ENCODE measurements at places on chromosomes 3 and 15.

DNA sequence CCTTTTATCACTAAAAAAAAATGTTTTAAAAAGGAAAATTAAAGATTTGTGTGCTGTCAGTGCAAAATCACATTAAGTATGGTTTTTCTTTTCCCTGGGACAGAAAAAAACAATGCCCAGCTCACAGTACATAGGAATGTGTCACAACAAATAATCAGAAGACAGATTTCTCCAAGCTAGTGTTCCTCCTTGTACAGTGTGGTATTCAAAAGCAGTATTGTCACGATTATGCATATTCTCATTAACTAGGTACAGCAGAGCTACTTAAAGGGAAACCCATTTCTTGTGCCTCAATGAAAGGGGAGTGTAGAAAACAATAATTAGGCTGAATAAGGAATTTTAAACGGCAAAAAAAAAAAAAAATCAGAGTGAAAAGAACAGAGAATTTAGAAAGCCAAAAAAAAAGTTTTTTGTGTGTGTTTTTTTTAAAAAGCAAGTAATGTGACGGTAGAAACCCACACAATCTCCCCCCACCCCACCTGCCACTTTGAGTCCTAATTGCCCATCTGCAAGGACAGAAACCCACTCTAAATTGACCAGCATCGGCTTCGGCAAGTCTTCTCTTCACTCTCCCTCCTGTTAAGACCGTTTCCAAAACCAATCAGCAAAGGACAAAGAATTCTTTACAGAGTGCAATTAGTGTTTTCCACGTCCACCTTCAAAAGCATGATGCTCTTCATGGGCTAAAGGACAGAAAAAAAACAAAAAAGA is 41.0 kb downstream of the EIF4E3 start:
- no peak for DNase-seq

- no peak for DNase-seq
These were observed 1006.7 kb upstream of the NR2F2 start for GRCh38 chr15:95323796-95324195.

GRCh38 chr15:63582718-63583426 is 14.3 kb upstream of the FBXL22 start:
- DNase-seq, result no peak

DNA sequence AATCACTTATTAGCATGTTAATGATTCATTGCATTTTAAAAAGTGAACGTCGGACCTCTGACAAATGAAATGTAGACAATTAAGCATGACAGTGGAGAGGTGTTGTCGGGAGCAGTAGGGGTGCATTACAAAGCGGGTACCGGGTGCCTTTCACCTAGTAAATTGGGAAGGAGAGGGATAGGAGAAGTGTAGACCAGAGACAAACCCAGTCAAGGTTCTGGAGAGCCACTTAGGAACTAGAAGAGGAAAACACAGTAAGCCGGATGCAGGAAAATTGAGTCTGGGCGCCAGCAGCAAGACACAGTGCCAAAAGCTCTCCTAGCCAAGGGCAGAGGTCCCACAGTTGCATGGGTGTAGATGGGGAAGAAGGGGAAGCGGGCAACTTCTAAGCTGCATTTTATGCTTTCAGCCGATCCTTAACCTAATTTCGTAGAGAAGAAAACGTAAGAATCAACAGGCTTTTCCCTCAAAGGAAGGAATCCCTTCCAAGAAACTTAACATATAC is 3.1 kb upstream of the CERS3 start:
- DNase-seq, result no peak

DNA sequence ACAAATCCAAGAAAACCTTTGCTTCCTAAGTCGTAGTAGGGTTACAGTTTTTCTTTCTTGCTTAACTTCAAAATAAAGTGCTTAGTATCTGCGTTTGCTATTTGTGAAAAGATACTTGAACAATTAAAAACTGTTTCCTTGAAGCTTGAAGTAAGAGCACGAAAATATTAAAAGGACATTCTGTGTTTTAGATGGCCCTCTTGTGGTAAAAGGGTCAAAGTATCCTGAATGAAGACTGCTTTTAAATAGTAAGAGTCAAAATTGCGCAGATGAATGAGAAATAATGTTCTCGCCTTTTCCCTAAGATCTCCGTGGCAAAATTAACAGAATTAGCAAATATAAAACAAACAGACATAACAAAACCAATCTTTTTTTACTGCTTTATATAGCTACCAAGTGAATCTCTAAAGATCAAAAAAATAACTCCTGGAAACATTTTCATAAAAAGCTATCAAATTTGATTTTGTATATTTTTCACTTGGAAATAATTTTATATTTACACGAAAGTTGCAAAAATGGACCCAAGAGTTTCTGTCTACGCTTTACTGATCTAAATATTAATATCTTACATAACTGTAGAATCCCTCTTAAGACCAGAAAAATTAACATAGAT is 175.4 kb downstream of the MBNL1 start:
- no peak for DNase-seq

DNA sequence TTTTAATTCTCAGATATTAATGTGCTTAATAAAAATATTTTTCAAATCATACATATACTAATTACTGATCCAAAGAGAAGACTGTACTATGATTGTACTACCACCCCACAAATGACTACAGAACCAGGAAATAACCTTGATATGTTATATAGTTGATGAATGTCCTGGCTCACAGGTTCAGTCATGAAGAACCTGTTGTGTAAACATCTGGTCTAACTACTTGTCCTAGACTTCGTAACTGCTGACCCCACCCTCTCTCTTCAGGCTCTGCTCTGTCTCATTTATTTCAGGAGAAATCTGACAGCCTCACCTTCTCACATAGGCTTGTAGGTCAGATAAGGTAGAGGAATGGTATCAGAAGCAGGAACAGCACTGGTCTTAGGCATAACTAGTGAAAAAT is 14.7 kb upstream of the CSTA start:
- DNase-seq, result no peak

DNA sequence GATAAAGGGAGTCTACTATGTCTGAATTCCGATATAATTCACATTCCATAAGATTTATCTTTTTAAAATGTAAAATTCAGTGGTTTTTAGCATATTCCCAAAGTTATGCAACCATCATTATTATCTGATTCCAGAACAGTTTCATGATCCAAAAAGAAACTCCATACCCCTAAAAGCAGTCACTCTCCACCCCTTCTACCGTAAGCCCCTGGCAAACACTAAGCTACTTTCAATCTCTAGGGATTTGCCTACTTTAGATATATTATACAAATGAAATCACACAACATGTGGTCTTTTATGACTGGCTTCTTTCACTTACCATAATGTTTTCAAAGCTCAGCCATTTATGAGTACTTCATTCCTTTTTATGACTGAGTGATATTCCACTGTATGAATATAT is 65.6 kb downstream of the TMEM212 start:
- DNase-seq, result no peak

DNA sequence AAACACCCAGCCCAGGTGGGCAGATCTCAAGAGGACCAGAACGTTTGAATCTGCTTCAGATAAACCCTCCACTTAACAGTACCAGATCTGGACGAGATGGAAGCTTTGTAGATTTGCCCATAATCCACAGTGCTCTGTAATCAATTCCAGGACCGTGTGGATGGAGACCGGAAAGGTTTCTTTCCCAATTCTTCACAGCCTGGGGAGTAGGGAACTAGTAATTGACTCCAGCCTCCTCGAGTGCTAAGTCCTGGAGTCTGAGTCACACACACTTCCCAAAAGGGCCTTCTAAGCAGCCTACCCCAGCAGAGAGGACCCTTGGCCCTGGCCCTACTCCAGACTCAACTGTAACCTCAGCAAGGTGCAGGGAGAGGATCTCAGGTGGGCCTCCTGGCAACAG is 56.2 kb upstream of the TSEN2 start:
- no peak for DNase-seq

GRCh38 chr3:112519424-112520001 is 20.2 kb upstream of the BTLA start:
- no peak for DNase-seq

GRCh38 chr15:100330221-100330620 is 11.6 kb downstream of the ADAMTS17 start:
- no peak for DNase-seq

DNA sequence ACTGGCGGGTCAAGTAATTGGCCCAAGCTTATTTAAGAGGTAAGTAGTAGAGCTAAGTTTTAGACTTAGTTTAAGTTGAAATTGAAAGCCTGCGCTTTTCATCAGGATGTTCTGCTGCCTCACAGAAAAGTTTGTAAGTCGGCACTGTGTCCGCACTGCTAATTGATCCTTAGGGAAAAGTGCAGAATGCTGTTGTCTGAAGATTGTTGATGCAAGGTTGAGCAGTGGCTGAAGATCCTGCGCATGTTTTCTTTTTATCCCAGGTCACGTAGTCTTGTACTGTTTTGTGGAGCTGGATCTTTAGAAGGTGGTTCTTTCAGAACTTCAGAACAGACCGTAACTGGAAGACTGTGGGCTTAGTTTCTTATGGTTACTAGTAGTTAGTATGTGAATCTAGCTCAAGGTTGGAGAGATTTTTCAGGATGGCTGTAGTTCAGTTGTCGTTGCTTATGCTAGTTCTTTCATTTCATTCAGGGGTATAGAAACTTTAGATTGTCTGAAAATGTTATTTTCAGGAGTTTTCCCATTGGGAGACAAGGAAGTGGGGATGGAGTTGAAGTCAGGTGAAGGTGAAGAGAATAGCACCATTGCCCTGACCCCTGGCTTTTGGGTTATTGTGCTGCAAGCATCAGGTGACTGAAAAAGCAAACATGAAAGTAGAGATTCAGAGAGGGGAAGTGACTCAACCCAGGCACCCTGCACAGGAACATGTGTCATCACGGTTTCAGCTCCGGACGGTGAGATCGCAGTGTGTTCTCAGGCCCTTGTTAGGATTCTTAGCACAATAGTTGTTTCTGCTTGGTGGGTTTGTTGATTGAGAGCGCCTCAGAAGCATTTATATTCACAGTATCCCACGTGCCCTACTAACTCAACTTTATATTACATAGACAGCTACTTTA is 32.8 kb downstream of the AKAP13 start:
- peak; percentile 58 for DNase-seq

GRCh38 chr3:142863010-142863817 is 25.7 kb downstream of the PCOLCE2 start:
- no peak for DNase-seq

- no peak for DNase-seq
These were observed 106.5 kb downstream of the ECT2 start for GRCh38 chr3:172856795-172857742.

GRCh38 chr3:189710620-189711402 is 79.6 kb downstream of the TP63 start:
- no peak for DNase-seq

DNA sequence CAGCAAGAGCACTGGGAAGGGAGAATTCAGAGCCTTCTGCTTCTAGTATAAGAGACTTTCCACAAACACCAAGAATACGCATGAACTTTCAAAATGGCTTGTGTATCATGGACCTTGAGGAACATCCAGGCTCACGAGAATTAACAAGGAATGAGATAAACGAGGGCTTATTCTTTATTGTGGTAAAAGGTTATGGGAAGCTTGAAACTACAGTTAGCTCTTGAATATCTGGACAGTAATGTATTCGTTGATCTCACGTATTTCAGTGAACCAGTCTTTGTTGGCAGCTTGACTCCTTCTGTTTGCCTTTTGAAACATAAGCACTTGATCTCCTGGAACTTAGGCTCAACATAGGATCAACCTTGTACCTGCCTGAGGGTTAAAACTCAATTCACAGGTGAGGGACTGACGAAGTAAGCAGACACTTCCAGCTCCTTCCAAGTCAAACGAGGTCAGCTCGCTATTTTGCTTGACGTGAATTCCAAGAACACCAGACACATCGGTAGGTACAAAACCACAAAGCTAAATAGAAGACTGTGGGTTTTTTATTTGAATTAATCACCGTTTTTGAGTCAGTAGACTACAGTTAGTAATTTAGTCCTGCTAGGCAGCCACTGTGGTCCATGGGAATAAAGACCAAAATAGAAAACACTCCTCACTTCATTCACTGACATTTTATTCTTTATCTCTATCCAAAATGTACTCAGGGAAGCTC is 30.8 kb downstream of the GALNT15 start:
- DNase-seq, result no peak

- no peak for DNase-seq
These were observed 96.4 kb downstream of the FNDC3B start for GRCh38 chr3:172135820-172136219.

- DNase-seq, result no peak
These were observed 249.9 kb downstream of the DOCK3 start for GRCh38 chr3:50924638-50925037.

DNA sequence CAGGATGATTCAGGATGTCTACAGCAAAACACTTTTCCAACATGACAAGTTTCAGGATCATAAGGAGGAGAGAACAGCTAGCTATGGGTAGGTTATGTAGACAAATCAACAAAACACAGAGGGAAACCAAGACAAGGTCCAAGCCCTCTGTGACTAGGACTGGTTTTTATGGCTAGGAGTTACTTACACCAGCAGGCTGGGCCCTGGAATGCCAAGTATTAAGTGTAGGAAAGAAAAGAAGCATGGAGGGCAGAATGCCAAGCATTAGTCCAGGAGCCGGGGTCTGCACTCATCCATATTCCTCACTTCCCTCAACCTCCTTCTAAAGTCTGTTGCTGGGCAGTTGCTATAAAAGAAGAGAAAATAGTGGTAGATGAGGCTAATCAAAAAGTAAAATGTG is 35.3 kb upstream of the PPP2R3A start:
- DNase-seq, result no peak

- DNase-seq, result no peak
These were observed 3.9 kb upstream of the INSYN1 start for GRCh38 chr15:73756947-73757513.

DNA sequence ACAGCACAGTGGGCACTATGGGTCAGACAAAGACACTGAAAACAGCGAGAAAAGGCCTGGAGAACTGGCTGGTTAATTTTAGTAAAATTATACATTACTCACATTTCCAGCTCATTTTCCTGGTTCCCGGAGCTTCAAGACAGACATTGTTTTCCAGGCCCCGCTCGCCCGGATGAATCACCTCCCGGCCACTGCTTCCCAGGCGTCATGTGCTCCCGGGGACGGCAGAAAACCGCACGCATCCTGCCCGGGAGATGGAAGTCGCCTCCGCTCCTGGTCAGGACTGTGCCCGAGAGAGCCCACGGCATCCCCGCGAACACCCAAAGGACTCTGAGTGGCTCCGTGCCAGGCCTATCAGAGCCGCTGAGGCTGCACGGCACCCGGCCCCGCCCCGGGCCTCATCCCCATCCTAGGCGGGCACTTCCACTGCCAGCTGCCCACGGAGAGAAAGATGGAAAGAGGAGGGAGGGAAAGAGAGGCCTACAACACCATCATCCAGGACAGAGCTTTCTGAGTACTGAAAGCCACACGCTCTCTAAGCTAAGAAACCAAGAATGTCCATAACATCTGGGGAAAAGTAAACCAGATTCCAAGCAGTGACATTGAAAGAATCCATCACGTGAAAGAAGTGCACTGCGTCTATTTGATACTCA is 75.1 kb downstream of the VGLL4 start:
- DNase-seq, result no peak

GRCh38 chr15:74482661-74483060 is 21.7 kb upstream of the UBL7 start:
- DNase-seq, result no peak
